ENCODE measurements at places on chromosomes 7 and 10.

DNA sequence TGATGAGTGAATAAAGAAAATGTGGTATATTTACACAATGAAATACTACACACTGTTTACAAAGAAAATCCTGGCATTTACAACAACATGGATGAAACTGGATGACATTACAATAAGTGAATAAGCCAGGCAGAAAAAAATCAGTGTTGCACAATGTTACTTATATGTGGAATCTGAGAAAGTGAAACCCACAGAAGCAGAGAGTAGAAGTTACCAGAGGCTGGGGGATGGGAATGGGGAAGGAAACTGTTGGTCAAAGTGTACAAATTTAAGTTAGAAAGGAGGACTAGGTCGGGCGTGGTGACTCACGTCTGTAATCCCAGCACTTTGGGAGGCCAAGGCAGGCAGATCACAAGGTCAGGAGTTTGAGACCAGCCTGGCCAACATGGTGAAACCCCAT, 538.5 kb upstream of the MKI67 start:
- DNase-seq, result no peak

GRCh38 chr7:132352800-132353199, 223.5 kb downstream of the PLXNA4 start:
- DNase-seq, result no peak

DNA sequence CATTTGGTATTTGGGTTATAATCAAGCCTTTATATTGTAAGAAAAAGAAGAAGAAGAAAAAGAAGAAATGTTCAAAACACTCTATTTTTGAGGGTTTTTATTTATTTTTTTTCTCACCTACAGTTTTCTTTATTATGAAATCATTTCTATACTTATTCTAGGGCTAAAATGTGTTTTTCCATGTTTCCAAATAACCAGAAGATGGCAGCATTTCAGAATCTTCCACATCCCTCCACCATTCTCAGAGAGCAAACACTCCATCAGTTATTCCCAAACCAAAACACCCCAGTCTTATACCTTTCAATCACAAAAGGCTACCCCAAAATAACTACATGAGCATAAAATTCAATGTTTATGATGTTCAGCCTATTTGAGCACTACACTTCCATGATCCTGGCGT, 38.7 kb upstream of the PPP1R17 start:
- DNase-seq, result no peak

- DNase-seq, result no peak
Measured at GRCh38 chr7:142789441-142789840, 18.7 kb downstream of the PRSS2 start.

GRCh38 chr10:27143686-27144085, 10.5 kb downstream of the YME1L1 start:
- no peak for DNase-seq

DNA sequence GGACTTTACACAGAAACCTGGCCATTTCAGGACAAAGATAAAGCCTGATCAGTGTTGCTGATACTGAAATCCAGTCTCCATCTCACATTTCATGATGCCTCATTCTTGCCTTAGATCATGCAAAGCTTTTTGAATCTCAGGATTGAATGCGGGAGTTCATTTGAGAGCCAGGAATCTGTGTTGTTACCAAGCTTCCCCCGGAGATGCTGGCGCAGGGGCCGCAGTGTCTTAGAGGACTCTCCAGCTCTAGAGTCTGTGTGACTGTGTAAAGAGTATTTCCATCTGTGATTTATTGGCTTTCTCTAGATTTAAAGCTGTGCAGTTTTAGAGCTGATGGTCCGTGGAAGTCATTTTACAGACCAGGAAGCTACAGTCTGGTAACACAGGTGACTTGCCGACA, 32.0 kb downstream of the LMTK2 start:
- DNase-seq, result no peak

DNA sequence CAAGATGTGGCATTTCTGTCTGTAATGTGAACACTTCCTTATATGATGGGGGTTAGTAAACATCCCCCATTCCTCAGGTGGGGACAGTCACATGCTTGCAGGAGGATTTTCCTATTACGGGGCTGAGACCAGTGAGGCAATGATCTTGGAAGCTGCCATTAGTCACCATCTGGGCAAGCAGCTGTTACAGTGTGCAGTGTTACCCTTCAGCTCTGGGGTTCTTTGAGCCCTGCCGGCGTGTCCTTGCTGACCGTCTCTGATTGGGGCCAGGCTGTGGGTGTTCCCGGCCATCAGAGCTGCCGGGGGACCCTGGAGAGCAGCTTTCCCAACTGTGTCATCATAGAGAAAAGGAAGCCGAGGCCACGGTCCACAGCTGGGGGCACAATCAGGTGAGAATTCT, 126.8 kb upstream of the FAM20C start:
- DNase-seq, result no peak

DNA sequence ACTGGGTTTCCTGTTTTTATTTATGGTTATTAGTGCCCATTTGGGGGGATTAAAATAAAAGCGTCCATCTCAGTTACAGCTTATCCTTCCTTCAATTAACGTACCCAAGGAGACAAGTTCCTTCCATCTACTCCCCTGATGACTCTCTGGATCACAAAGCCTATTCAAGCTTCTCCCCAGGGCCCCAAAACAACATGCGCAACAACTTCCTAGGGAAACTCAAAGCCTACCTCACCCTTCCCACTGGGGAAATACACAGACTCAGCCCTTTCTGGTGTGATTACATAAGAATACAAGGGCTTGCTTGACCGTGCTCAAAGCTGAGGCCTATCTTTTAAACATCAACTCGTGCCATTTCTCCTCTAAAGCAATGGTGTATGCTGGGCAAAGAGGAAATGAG, 112.4 kb downstream of the CDK6 start:
- no peak for DNase-seq

DNA sequence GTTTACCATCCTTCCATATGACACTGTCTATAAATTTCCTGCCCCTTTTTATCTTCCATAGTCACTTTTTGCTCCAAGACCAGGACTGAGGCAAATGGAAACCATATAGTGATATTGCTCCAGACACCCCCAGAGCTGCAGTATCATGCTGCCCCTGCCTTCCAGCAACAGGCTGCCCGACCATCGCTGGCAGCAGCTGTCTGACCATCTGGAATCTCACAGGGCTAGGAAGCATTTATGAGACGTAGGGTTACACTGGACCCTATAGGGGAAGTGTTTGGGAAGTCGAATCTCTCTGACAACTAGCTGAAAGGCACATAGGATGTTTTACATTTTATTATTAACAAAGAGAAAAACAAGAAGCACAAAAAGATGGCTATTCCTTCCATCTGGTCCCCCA, 19.4 kb downstream of the ENO4 start:
- no peak for DNase-seq

DNA sequence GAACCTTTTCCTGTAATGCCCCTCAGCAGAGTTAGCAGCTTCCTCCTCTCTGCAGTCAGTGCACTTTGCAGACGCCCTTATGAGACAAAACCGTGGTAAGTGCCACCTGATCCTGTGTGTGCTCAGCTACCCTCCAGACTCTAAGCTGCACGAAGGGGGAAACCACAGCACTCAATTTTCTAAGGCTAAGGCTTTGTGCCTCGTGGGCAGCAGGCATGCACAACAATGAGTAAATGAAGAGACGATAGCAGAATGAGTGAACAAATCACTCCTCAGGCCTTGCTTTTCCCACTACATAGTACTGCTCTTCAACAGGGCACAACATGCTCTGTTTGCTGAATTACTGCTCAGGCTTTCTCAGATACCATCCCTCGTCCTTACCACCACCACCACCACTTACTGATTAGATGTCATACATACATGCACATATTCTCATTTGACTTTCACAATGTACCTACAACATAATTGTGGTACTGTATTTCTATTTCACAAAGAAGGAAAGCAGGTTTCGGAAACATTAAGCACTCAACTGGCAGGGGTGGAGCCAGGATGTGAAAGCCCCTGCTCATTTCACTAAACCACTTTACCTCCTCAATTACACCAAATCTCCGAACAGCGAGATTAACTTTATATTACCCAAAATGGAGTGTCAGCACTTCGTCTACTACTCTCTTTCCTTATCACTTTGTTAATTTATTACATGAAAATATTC, 85.4 kb downstream of the ICA1 start:
- peak; percentile 47 for DNase-seq
